Astrocyte of the hippocampus (primary cell): ENCODE measurements at places on chromosomes 3 and 15.

- no peak for DNase-seq
These were observed 163.1 kb downstream of the CHL1 start for GRCh38 chr3:359672-360071.

DNA sequence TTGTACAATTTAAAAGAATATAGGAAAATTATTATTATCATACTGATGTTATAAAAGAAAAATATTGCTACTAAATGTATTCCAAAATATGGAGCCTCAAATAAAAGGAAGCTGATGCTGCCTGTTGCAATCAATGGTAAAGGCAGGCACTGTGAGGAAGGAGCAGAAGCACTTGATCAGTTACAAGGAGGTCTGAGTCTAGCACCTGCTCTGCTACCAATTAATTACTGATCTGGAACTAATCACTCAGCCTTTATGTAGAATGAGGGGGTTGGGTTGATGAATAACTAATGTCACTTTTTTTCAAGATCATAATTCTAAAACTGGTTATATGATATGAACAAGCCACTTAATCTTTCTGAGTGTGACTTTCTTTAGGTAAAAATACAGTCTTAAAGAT lies 5.5 kb downstream of the ADGRG7 start:
- DNase-seq, result no peak

DNA sequence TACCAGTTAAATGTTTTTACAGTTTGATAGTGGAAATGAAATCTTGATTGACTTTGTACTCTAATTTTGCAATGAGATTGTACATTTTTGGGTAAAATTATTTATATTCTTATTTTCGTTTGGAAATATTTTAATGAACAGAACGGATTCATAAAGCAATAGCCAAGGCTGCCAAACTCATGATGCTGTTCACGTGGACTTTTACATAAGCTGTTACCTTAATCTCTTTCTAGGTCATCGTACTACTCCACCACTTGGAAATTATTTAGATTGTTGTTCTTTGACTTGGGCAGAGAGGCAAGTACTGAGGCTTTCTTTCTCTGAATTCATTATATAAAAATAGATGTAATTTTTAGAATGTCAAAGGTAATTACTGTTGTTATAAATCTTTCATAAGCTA lies 16.2 kb downstream of the SYNPR start:
- DNase-seq, result no peak

DNA sequence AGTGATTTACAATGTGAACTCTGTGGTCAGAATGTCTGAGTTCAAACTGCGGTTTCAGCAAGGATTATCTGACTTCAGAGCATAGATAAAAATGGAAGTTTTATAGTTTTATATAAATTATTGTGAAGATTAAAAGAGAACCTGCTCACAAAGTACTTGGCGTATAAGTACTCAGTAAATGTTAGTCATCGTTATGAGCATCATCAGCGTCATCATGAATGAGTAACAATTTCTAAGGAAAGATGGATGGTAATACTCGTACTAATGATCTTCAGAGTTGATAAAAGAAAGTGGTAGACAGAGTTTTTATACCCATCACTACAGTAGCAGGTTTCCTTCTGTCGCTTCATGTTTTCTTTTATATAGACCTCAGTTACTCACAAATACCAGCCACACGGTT lies 341.8 kb downstream of the RAP2B start:
- no peak for DNase-seq

- no peak for DNase-seq
These were observed 187.7 kb downstream of the MEX3B start for GRCh38 chr15:81858136-81858535.
